Panc1 (cell line): ENCODE measurements at places on chromosomes 5 and 9. TPM values are rescaled to one million over a fixed set of nuclear protein-coding genes. Genes with fewer than 3 reads are reported as not detected.
A peak's percentile ranks its signal among the peaks of the same experiment; 100 is the strongest.

- DNase-seq, result no peak
These were observed 166.1 kb upstream of the SEMA6A start for GRCh38 chr5:116740771-116741170.

- DNase-seq, result no peak
These were observed 208.0 kb downstream of the PAPPA start for GRCh38 chr9:116361547-116361946.

DNA sequence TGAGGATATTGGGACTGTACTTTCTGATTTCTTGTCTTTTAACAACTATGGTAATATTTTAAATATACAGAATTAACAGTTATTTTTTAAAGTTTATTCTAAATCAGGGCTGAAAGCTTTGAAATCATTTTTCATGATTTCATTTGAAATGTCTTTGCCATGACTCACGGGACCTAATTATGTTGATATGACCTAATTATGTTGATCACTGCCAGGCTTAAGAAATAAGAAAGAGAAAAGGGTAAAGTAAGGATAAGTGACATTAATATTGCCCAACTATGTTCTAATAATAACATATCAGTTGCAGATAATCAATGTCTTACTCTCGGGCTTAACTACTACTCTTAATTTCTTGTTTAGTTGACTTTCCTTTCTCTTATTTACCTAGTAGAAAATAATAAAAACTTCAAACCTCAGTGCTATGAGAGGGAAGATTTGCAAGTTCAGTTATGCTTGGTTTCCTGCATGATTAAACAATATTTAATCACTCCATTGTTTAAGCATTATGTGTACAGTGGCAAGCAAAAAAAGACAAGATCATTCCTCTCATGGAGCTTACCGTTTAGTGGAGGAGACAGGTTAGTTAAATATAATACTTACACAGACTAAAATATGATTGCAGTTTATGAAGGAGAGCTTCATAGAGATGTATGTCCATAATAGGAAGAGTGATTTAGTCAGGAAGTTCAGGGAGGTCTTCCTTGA lies 67.0 kb upstream of the EIF4EBP3 start:
- no peak for DNase-seq

GRCh38 chr5:179893958-179894895 lies 13.5 kb downstream of the TBC1D9B start:
- no peak for DNase-seq

Gene GPX8
- 24.8 TPM for total RNA-seq

- peak; percentile 99 for DNase-seq
These were observed 289.4 kb upstream of the DAB2 start for GRCh38 chr5:39714036-39714698.

- DNase-seq, result no peak
These were observed 165.8 kb upstream of the NR3C1 start for GRCh38 chr5:143569213-143569701.

DNA sequence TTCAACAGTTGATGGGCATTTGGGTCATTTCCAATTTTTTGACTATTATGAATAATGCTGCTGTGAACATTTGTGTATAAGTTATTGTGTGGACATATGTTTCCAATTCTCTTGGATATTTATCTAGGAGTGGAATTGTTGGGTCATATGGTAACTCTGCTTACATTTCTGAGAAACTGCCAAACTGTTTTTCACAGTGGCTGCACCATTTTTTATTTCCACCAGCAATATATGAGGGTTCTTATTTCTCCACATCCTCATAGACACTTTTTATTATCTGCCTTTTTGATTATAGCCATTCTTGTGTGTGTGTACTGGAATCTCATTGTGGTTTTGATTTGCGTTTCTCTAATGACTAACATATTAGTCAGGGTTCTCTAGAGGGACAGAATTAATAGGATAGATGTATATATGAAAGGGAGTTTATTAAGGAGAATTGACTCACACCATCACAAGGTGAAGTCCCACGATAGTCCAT lies 14.7 kb upstream of the MED27 start:
- no peak for DNase-seq
